Effector memory CD4-positive, alpha-beta T cell (primary cell): ENCODE measurements at places on chromosomes 12 and 14.

GRCh38 chr14:103898711-103899110, 29.5 kb upstream of the TDRD9 start:
- no peak overlapping the region for H3K4me3 ChIP-seq
- H3K4me1 ChIP-seq: peaks cover 2% of the 10 kb centered on the region
- DNase-seq: no peak
- no peaks in the 10 kb centered on the region for H3K27me3 ChIP-seq
- no peaks in the 10 kb centered on the region for H3K36me3 ChIP-seq

- H3K27me3 ChIP-seq: no peaks in the 10 kb centered on the region
- H3K27ac ChIP-seq: no peak overlapping the region
- no peaks in the 10 kb centered on the region for H3K36me3 ChIP-seq
- H3K4me3 ChIP-seq: no peak overlapping the region
Measured at GRCh38 chr12:51759175-51759574, 89.3 kb downstream of the FIGNL2 start.

GRCh38 chr12:74890237-74890599, 319.4 kb downstream of the KCNC2 start:
- DNase-seq: no peak
- H3K27me3 ChIP-seq: no peaks in the 10 kb centered on the region
- H3K4me1 ChIP-seq: no peaks in the 10 kb centered on the region

DNA sequence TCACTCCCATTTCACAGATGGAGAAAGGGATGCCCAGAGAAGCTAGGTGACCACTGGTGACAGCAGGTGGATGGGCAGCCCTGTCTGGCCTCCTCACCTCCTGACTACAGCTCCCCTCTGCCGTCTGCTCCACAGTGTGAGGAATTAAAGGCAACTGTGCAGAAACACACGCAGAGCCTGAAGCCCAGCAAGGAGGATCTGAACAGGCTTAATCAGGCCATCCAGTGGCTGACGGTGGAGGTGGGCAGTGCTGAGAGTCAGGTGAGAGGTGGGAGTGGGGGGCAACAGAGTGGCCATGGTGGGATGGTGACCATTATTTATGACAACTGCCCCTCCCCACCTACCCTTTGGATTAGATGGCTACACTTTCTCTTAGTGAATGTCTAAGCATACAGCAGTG, 1.2 kb downstream of the KRT86 start:
- no peaks in the 10 kb centered on the region for H3K27me3 ChIP-seq
- H3K27ac ChIP-seq: no peak overlapping the region
- no peak for DNase-seq

DNA sequence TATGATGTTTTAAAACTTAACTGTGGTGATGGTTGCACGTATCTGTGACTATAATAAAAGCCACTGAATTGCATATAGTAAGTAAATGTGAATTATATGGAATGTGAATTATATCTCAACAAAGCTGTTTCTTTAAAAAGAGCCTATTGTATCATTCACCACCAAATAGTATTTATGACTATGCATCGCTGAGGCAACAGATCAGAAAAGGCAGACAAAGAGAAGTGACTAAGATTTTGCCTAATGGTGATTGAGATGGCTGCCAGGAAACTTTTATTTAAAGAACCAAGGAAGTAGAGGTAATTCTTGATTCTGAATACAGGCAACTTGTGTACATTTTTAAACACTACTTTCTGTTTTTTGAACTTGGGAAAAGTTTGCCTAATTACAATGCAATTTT, 31.7 kb downstream of the DHRS7 start:
- H3K4me1 ChIP-seq: no peaks in the 10 kb centered on the region
- DNase-seq: no peak
- H3K27ac ChIP-seq: no peak overlapping the region
- H3K27me3 ChIP-seq: no peaks in the 10 kb centered on the region
- no peak overlapping the region for H3K4me3 ChIP-seq
- H3K36me3 ChIP-seq: no peaks in the 10 kb centered on the region

- H3K27ac ChIP-seq: no peak overlapping the region
- H3K4me1 ChIP-seq: no peaks in the 10 kb centered on the region
- no peak for DNase-seq
- no peak overlapping the region for H3K4me3 ChIP-seq
- H3K36me3 ChIP-seq: no peaks in the 10 kb centered on the region
Measured at GRCh38 chr12:52193991-52194390, 2.2 kb upstream of the KRT80 start.

GRCh38 chr12:40055228-40055579, 50.7 kb downstream of the SLC2A13 start:
- no peak for DNase-seq
- no peak overlapping the region for H3K4me3 ChIP-seq
- H3K36me3 ChIP-seq: no peaks in the 10 kb centered on the region
- no peak overlapping the region for H3K27ac ChIP-seq
- no peaks in the 10 kb centered on the region for H3K27me3 ChIP-seq

DNA sequence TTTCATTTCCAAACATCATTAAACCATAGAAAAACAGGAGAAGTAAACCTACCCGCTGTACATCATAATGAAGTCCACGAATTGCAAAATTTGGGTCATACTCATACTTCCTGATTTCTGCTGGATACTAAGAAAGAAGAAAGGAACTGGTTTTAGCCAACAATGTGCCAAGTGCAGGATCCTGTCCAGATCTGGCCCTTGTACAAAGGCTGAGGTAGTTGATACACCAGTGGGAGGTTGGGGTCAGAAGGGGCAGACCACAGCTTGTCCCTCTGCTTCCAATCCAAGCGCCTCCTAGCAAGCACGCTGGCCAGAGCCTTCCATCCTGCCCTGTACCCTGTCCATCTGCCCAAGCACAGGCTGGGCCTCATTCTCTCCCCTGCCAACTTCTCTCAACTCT, 34.2 kb downstream of the NT5DC3 start:
- H3K27ac ChIP-seq: no peak overlapping the region
- H3K36me3 ChIP-seq: no peaks in the 10 kb centered on the region
- H3K4me1 ChIP-seq: no peaks in the 10 kb centered on the region
- no peaks in the 10 kb centered on the region for H3K27me3 ChIP-seq

GRCh38 chr12:108335349-108336119, 3.6 kb downstream of the CMKLR1 start:
- H3K36me3 ChIP-seq: no peaks in the 10 kb centered on the region
- H3K4me3 ChIP-seq: no peak overlapping the region
- no peaks in the 10 kb centered on the region for H3K27me3 ChIP-seq
- no peak overlapping the region for H3K27ac ChIP-seq

GRCh38 chr12:84056-84455, 17.5 kb downstream of the IQSEC3 start:
- no peak overlapping the region for H3K27ac ChIP-seq
- H3K4me3 ChIP-seq: no peak overlapping the region
- H3K36me3 ChIP-seq: no peaks in the 10 kb centered on the region
- no peaks in the 10 kb centered on the region for H3K4me1 ChIP-seq

DNA sequence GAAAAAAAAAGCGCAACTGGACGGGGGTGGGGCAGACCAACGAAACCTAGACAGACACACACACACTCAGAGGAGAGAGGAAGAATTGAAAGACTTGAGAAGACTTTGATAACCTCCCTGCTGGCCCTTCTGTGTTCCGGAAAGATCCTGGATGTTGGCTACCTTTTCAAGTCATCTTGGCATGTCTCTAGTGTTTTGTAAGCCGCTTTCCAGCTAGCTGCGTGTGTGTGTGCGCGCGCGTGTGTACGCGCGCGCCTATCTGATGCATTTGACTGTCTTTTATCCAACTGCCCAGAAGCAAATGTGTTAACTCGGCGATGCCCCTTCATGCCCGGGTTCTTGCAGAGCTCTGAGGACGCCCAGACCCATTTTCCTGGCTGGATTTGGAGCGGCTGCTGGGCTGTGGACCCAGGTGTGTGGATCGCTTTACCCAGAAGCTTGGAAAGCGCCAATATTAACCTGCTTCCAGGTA, 664 bp downstream of the LRFN5 start:
- no peak overlapping the region for H3K4me3 ChIP-seq
- DNase-seq: no peak
- H3K27me3 ChIP-seq: peaks cover 27% of the 10 kb centered on the region

DNA sequence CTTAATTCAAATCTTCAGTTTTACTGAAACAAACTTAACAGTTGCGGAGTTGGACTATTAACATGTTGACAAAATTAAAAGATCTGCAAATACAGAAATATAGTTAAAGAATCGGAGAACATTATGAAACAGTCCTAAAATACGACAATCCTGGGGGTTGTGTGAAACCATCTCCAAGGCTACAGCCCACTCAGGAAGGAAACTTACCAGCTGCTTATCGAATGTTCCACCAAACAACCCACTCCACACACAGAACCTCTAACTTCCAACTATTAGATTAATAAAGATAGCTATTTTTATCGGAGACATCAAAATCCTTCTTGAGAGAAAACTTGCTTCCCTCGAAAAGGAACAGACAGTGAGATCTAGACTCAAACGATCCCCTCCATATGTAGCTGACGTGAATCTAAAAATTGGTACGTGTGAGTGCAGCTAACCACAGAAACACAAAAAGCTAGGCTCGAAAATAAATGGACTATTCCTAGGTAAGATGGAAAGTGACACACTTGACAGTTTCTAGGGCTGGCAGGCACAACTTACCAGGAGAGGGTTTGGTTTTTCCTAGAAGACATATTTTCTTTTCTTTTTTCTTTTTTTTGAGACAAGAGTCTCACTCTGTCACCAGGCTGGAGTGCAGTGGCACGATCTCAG, 12.9 kb downstream of the VPS37B start:
- DNase-seq: no peak
- H3K27me3 ChIP-seq: no peaks in the 10 kb centered on the region

- H3K4me3 ChIP-seq: peak overlapping the region; percentile 89
- DNase-seq: no peak
- H3K27me3 ChIP-seq: no peaks in the 10 kb centered on the region
Measured at GRCh38 chr14:105064001-105064400, 1.2 kb downstream of the GPR132 start.

DNA sequence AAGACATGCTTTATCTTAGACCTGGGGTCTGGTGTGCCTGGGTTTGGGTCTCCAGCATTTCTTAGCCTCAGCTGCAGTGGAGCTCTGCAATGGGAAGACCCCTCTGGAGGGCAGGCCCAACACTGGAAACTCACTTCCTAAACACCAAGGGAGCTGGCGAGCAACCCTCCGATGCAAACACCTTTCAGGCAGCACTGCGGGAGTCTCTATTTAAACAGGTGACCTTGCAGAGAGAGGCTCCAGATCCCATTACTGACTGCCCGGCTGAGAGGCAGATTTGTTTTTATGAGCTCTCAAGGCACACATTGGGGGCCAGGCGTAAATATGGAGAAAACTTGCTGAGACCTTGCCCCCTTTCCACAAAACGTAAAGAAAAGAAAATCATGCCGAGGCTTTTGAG, 195.5 kb downstream of the PAX9 start:
- H3K36me3 ChIP-seq: no peaks in the 10 kb centered on the region
- no peak overlapping the region for H3K4me3 ChIP-seq
- no peaks in the 10 kb centered on the region for H3K27me3 ChIP-seq
- no peaks in the 10 kb centered on the region for H3K4me1 ChIP-seq

- H3K27ac ChIP-seq: no peak overlapping the region
- DNase-seq: no peak
- peaks cover 9% of the 10 kb centered on the region for H3K4me1 ChIP-seq
- H3K36me3 ChIP-seq: no peaks in the 10 kb centered on the region
- no peak overlapping the region for H3K4me3 ChIP-seq
- H3K27me3 ChIP-seq: peaks cover 17% of the 10 kb centered on the region
Measured at GRCh38 chr14:100564512-100564911, 22.7 kb downstream of the BEGAIN start.

DNA sequence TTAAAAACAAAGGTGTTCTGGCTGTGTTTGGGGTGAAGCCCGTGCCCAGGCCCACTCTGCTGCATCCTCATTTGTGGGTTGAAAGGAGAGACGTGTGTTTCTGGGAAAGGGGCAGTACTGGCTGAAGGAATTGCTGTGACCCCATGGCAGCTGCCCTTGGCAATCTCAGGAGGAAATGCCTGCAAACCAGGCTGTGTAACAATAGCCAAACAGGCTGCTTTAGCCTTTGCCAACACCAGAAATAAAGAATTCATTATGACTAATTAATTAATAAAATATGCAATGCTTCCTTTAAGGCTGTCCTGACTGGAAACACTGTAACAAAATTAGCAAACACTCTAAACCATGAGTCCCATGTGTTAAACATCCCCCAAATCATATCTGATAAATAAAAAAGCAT, 53.0 kb upstream of the KRR1 start:
- no peak overlapping the region for H3K4me3 ChIP-seq
- no peaks in the 10 kb centered on the region for H3K27me3 ChIP-seq
- H3K36me3 ChIP-seq: no peaks in the 10 kb centered on the region
- no peak overlapping the region for H3K27ac ChIP-seq
- no peak for DNase-seq

GRCh38 chr12:59036973-59037762, 116.9 kb upstream of the LRIG3 start:
- no peak for DNase-seq
- H3K36me3 ChIP-seq: no peaks in the 10 kb centered on the region

GRCh38 chr12:24360057-24360456, 410.6 kb upstream of the SOX5 start:
- no peaks in the 10 kb centered on the region for H3K27me3 ChIP-seq
- no peak overlapping the region for H3K4me3 ChIP-seq
- H3K4me1 ChIP-seq: no peaks in the 10 kb centered on the region
- H3K36me3 ChIP-seq: no peaks in the 10 kb centered on the region

- no peak overlapping the region for H3K4me3 ChIP-seq
- DNase-seq: no peak
- H3K4me1 ChIP-seq: no peaks in the 10 kb centered on the region
- no peaks in the 10 kb centered on the region for H3K27me3 ChIP-seq
- no peak overlapping the region for H3K27ac ChIP-seq
Measured at GRCh38 chr12:31005944-31006361, 67.7 kb upstream of the DDX11 start.

DNA sequence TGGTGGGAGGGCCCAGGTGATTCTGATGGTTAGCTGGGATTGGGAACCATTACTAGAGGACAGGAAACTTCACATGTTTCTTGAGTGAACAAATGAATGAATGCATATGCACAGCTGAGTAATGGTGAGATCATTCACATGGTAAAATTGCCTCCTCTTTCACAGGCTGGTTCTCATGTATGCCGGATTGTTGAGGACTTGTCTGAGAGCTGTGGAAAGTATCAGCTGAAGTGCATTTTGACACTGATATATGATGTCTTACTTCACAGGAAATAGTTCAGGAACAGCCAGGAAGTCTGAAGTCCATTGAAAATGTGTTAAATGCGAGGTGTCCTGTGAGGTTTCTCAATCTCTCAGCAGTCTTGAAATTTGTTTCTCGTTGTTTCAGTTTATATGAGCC, 77.6 kb upstream of the DACT1 start:
- no peak overlapping the region for H3K27ac ChIP-seq
- H3K4me1 ChIP-seq: no peaks in the 10 kb centered on the region
- no peaks in the 10 kb centered on the region for H3K27me3 ChIP-seq
- H3K4me3 ChIP-seq: no peak overlapping the region
- H3K36me3 ChIP-seq: no peaks in the 10 kb centered on the region
